MV-4-11 (cell line): ENCODE measurements at places on chromosomes 7 and 10.

- no peak for DNase-seq
Observed at GRCh38 chr10:131638880-131639278, 261.9 kb upstream of the PPP2R2D start.

DNA sequence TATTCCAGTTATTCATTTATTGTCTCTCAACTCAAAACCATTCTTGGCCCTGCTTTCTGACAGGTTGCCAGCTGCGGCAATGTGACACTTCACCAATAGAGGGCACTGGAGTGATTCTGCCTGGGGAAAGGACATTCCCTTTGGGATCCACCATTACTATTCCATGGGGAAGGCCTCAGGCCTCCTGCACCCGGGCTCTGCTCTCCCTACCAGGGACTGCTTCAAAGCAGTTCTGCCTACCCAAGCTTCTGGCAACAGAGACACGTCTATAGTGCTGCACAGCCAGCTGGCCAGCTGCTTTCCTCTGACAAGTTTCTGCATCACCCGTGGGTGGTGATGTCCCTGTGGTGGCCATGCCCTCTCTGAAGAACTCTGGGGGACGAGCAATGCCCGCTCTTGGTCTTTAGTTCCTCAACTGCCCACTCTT lies 163.8 kb downstream of the ELMO1 start:
- peak; percentile 3 for DNase-seq

GRCh38 chr7:22387583-22387982 lies 30.6 kb upstream of the RAPGEF5 start:
- DNase-seq = no peak

- DNase-seq = peak; percentile 40
Observed at GRCh38 chr7:159030490-159031134, 114.1 kb downstream of the VIPR2 start.

- DNase-seq = peak; percentile 63
Observed at GRCh38 chr7:24227603-24228359, 56.2 kb upstream of the NPY start.

DNA sequence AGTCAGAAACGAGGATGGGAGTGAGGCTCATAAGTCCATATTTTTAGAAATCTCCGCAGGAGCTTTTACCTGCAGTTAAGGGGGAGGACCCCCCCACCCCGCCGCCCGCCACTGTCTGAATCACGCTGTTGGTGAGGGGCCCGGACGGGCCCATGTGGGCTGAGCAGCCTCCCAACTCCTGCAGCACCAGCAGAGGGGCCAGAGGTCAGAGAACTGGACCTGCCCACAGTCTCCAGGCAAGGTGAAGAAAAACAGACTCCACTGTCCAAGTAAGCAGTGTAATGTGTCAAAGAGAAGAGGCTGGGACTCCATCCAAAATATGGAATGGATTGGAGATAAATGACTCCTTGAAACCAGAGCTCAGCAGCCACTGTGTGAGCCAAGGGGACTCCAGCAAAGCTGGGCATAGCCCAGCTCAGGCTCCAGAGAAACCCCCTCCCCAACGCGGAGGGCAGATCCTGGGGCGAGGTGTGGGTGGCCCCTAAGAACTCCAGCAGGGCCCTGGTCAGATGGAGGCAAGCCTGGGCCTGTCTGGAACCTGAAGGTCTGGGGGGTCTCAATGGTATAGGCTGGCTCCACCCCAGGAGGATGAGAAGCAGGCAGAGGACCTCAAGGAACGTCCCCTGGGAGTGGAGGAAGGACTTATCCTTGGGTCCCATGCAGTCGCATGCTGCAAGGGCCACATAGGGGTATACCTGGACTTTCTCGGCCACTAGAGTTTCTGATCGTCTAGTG lies 128.5 kb upstream of the TNS3 start:
- no peak for DNase-seq

DNA sequence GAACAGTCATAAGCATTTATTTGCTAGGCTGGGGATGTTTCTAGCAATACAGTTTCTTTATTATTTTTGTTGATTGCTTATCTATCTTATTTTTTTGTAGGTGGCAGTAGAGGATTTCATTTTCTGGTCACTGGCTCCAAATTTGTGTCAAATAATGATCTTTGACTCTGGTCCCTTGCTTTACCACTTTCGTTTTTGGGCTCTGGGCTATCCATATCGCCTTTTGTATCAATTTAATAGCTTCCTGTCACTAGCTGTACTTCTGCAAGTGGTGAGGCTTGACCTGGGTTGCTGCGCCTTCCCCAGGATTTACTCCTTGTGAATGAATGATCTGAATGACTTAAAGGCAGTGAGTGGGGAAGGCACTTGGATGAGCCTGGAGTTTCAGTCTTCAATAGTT lies 48.4 kb downstream of the MDFIC start:
- no peak for DNase-seq

DNA sequence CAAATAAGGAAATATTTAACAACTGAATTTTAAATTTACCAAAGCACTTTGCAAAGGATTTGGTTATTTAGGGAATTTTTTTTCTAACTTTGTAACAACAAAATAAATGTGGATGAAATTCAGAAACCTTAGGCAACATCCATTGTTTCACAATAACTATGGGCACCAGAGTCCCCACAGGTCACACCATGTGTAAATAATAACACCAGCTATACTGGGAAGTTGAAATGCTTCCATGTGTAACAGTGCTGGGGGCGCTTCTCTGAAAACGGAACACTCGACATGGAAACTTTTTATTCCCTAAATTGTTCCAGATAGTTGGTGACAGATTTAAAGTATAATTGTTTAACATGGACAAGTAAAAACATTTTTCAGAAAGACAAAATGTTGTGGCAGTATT lies 818.6 kb downstream of the TNS3 start:
- DNase-seq = no peak

DNA sequence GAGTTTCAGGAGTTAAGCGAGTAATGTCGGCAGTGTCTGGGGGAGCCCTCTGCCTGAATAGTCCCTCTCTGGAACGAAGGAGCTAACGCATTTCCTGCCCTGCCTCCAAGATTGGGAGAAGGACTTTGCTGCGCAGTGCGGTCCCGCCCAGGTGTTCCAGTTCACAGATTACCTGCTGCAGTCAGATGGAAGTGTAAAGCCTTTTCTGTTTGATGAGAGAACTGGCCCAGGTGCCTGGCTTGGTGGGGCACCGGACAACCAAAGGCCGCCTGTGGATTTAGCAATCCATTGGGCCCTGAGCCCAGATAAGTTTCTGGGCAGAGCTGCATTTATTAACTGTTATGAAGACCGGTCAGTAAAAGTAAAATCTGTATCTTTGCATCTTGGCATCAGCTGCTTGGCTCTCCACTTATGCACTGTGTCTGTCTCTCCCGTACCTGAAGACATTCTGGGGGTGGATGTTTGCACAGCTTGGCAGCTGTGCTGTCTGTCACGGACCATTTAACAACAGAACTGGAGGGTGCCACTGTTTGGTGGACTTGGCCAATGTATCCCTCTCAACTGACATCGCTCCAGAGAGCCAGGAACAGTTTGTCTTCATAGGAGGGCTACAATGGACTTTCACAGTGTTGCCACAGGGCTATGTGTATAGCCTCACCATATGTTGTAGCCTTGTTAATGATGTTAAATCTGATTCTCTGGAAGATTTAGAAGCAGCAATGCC lies 654.7 kb upstream of the ZWINT start:
- no peak for DNase-seq

DNA sequence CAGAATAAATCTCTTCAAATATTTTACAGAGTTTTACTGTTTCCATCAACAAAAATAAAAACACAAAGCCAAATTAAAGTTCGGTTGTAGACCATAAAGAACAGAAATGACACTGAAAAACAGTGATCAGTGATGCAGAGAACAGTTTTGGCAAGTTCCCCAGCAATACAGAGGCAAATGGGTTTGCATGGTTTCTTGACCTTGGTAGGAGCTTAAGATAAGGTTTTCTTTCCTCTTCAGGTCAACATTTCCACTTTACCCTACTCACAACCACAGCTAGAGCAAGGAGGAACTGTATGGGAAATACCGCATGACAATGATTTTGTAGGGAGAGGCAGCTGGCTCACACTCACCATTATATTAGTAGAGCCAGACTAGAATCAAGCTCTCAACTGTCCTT lies 199.5 kb downstream of the SH2D4B start:
- DNase-seq = no peak

DNA sequence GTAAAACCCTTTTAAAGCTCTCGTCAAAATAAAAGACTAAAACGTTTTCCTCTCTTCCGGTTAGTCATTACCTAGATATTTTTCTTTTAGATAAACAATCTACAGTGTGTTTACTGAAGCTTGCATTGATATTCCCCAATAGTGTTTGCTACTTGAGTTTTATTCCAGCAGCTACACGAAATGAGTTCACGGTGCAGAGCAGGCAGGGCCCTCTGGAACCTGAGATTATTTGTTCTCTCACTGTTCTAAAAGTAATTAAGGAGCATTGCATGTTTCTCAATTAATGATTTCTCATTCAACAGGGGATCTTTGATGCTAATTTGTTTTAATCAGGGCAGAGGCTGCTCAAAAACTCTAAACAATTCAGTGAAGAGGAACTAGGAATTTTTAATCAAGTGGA lies 319.7 kb downstream of the GFRA1 start:
- DNase-seq = no peak

- no peak for DNase-seq
Observed at GRCh38 chr10:86613905-86614304, 40.4 kb upstream of the OPN4 start.

- peak; percentile 13 for DNase-seq
Observed at GRCh38 chr10:48336978-48337599, 30.6 kb downstream of the MAPK8 start.

DNA sequence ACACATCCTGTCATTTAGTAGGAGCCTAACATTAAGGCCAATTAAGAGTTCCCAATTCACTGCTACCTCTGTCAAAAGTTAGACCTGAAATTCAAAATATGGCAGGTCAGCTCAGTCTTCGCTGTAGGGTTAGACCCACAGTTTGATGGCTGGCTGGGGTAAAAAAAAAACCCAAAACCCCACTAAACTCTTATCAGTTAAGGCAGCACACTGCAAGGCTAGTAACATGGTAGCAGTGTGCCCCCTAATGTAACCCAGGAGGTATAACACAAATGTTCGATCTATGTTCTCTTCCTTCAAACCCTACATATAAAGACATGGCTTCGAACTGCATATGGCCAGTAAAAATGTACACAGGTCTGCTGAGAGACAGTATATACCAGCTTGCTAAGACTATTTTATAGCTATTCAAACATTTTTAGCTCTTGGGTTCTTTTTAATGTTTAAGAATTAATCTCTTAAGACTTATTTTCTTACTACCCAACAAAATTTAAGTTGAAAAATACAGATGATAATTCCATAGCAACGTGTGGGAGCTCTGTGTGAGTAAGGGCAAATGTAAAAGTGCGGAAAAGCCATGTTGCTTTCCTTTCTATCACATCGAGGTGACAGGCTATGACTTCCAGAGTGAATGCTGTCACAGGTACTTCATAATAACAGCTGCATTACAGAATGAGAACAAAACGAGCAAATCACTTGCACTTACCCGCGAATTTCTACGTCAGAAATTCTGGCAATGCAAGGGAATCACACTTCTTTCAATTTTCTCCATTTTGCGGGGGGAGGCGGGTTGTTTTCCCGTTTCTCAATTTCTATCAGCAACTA lies 168.4 kb upstream of the IMMP2L start:
- peak; percentile 28 for DNase-seq
